Stimulated activated CD4-positive, alpha-beta T cell treated with anti-CD3 and anti-CD28 coated beads, Interleukin-15, amount 100 ng/mL, for 1 hour (primary cell): ENCODE measurements at places on chromosomes 3 and 15.

DNA sequence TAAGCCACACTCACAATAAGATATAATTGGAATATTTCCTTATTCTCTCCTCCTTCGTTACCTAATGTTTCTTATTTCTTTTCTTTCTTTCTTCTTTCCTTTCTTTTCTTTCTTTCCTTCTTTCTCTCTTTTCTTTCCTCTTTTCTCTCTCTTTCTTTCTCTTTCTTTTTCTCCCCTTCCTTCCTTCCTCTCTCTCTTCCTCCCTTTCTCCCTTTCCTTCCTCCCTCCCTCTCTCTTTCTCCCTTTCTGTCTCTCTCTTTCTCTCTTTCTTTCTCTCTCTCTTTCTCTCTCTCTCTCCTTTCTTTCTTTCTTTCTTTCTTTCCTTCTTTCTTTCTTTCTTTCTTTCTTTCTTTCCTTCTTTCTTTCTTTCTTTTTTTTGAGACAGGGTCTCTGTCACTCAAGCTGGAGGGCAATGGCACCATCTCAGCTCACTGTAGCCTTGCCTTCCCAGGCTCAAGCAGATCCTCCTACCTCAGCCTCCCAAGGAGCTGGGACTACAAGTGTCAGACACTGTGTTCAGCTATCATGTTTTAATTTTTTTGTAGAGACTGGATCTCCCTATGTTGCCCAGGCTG lies 19.3 kb upstream of the PIAS1 start:
- DNase-seq = no peak

DNA sequence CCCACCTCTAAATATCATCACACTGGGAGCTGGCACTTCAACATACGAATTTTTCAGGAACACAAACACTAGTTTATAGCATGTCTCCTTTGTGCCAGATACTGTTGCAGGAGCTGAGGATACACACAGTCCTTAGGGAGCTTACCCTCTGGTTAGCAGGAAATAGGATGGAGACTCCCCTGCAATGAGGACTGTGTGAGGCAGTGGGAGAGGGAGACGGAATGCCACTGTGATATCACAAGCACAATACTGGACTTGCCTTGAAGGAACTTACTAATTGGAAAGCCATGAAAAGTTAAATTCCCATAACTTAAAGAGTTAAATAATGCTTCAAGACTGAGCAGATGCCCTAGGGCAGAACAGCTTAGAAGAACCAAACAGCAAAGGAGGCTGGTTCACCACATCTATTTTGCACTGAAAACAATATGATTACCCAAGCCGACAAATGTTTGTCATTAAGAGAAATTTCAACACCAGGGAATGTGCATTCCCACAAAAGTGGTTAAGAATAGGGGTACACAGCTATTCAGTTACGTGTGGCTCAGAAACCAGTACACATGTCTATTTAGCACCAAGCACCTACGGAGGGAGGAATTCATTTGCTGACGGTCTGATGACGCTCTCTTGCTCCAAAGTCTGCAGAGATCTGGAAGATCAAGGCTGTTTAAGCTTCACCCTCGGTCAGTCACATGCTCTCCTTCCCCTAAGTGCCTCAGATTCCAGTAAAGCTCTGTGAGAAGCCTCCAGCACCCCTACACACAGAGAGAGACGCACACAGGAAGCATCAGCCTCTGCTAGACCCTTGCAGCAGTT lies 5.2 kb downstream of the TBC1D2B start:
- no peak for DNase-seq

DNA sequence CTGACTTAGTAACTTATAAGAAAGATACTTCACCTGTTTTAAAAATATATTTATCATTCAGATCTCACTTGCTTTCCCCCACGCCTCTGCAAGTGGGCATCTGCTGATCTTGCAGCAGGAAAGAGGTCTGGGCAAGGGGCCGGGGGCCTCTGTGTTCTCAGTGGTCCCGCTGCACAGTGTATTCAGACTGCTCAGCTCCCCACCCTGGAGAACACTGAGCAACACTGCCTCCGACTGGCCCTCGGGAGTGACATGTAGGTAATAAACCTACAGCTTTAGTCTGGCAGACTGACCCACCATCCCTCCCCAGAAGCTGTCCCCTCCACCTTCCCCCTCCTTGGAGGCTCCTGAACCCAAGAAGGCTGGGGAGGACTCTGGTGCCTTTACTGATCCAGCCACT lies 43.8 kb downstream of the GABRB3 start:
- DNase-seq = no peak

GRCh38 chr3:181358562-181358961 lies 353.2 kb upstream of the SOX2 start:
- DNase-seq = no peak

DNA sequence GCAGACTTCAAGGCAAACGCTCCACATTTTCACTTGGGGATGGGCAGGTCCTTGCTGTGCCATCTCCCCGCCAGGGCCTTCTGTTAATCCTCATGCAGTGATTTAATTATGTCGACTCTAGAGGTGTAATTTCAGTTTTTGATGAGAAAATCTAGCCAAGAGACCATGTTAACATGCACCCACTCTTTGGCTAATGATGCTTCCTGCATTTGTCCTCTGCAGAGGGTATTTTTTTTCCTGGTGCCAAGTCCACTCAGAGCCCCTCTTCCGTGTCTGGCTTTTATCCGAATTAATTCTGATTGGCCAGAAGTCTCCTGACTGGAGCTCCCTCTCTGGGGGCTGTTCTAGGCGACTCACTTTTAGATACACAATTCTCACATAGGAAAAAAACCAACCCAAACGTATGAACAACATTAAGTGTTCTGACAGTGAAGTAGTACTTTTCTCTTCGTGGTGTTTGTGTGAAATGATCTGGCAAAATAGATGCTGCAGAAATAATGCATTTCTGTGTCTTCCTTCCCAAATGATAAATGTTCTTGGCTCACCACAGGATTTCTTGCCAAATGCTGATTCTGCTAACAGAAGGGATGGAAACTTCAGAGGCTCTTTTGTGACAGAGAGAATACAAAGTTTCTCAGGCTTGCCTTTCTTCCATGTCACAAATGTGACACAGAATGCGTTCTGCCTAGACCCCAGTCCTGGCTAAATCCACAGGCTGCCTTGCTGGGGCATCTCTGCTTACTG lies 190.0 kb downstream of the CACNA2D3 start:
- no peak for DNase-seq

GRCh38 chr15:70414626-70415025 lies 316.9 kb upstream of the TLE3 start:
- DNase-seq = no peak

DNA sequence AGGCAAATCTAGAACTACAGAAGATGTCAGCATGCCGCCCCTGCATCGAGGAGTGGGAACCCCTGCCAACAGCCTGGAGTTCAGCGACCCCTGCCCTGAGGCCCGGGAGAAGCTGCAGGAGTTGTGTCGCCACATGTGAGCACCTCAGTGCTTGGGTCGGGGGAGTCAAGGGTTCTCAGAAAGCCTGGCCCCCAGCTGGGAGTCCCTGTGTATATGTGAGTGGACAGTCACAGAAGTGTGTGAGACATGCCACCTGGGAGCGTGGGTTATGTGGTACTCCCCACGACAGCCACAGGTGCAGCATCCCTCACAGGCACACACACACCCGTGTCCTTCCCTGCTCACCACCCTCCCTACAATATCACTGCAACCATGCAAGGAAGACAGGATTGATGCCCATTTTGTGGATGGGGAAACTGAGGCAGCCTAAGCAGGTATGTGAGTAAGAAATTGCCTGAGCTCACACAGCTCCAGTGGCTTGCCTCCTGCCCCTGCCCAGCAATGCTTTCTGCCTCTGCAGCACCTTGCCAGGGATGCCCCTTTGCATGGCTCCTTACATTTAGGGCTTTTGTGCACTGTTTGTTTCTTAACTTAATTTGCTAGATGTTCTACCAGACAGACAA lies 28.3 kb downstream of the C3orf20 start:
- no peak for DNase-seq

DNA sequence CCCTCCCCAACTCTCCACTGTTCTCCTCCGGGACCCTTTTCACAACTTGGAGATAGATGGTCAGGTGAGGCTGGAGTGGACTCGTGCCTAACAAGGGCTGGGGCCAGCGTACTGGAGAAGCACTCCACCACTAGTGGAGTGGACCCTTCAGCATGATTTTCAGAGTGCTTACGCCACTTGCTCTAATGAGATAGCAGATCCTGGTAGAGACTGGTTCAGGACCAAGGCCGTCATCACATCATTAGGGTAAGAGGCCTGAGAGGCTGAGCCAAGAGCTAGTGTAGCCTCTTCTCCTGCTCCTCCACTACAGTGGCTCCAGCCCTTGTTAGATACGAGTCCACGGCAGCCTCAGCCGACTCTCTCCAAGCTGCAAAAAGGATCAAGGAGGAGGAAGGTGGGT lies 66.9 kb upstream of the NTRK3 start:
- DNase-seq = no peak

DNA sequence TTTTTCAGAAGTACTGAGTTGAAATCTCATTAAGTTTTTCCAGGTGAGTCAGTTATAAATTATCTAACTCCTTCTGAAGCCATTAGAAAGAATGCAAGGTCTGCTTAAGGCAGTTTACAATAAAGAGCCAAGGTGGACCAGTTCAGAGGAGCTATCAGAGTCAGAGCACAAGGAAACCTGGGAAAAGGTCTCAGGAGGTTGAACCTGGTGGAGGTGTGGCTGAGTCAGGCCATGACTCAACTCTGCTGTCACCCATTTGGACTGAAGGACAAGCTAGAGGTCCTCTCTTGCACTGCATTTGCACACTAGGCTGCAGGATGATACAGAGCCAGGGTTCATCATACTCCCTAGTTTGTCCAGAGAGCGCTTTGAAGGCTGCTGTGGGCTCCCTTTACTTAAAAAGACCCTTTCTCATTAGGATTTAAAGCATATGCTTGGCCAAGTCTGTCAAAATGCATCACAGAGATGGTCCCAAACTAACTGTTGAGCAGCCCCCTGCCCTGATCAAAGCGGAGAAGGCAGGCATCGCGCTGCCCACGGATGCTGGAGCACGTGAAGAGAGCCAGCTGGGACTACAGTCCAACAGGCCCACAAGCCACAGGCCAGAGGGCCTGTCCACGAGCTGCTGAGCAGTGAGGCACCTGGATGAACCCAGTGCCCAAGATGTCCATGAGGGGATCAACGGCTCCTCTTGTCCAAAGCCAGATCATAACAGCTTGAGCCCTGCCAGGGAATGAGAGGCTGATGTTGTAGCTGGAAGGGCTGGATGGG lies 26.0 kb upstream of the MRPS22 start:
- DNase-seq = no peak

DNA sequence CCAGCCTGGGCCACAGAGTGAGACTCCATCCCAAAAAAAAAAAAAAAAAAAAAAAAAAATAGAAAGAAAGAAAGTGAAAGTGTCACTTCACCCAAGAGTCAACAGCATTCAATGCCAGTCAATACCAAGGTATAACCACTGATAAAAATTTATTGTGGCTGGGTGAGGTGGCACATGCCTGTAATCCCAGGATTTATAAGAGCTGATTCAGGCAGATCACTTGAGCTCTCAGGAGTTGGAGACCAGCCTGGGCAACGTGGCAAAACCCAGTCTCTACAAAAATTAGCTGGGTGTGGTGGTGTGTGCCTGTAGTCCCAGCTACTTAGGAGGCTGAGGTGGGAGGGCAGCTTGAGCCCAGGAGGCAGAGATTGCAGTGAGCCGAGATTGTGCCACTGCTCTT lies 46.5 kb upstream of the PIK3CB start:
- DNase-seq = no peak

GRCh38 chr3:166444756-166445155 lies 607.5 kb upstream of the BCHE start:
- no peak for DNase-seq

- no peak for DNase-seq
Observed at GRCh38 chr15:84911879-84912660, 27.6 kb downstream of the SLC28A1 start.

DNA sequence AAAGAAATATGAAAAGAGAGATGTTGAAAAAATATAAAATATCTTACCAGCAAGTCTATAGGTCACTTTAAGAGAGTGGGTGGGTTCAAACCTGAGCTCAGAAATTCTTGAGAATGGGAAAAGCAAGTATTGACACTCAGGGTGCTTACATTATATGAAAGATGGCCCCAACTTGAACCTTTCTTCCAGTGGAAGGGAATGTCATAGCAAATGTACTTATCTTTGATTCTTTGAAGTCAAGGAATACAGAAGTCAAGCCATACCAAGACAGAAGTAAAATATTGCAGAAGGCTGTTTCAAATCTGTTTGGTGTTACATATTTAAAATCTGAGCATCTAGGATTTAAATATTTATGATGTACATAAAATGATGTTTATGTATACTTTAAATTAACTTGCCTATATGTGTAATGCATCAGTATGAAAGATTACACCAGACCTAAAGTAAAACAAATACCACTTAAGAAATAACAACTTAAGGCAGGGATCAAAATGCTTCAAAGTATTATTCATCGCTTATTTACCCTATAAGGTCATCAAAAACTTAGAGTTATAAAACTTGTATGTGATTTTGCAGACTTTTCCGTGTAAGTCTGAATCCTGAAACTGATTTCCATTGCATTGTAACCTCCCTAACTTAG lies 8.7 kb downstream of the MME start:
- DNase-seq = no peak

GRCh38 chr15:34722439-34722836 lies 32.4 kb downstream of the GJD2 start:
- DNase-seq = no peak

- no peak for DNase-seq
Observed at GRCh38 chr3:167843886-167844285, 108.4 kb downstream of the SERPINI1 start.

DNA sequence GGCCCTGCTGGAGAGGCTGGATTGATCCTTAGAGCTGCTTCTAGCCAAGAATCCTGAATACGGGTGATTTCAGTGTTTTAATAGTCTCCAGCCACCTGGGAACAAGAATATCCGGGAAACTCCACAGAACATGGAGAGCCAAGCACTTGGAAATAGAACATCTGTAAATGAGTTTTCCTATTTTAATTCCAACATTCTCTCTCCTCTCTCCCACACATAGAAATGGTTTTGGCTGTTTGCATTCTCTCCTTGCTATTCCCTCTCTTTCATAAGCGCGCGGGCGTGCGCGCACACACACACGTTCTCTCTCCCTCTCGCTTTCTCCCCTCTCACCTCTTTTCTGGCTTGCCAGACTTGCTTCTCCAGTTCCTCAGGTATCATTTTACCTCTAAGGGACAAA lies 50.6 kb downstream of the GADL1 start:
- DNase-seq = no peak

DNA sequence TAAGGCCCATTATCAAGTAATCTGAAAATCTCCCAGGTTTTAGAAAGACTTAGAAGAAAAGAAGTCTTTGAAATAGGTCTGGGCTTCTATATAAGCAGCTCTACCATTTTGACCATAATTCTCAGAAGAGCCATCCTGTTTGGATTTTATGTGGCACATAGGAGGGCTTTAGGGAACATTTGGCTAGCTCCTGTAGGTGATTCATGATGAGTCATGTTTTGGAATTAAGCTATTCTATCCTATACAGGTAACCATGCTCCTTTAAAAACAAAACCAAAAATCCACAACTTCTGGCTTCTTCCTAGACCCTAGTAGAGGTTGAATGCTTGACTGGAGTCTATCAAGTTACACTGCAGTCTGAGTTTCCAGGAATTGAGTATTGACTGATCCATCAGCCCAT lies 8.9 kb downstream of the SST start:
- DNase-seq = no peak

- DNase-seq = no peak
Observed at GRCh38 chr15:91104111-91104510, 4.1 kb downstream of the SV2B start.

GRCh38 chr3:32843510-32844321 lies 25.9 kb downstream of the TRIM71 start:
- DNase-seq = no peak

GRCh38 chr15:42275780-42276391 lies 2.7 kb upstream of the TMEM87A start:
- no peak for DNase-seq
